ENCODE measurements at places on chromosomes 2 and 18. TPM values are rescaled to one million over a fixed set of nuclear protein-coding genes. Genes with fewer than 3 reads are reported as not detected.

DNA sequence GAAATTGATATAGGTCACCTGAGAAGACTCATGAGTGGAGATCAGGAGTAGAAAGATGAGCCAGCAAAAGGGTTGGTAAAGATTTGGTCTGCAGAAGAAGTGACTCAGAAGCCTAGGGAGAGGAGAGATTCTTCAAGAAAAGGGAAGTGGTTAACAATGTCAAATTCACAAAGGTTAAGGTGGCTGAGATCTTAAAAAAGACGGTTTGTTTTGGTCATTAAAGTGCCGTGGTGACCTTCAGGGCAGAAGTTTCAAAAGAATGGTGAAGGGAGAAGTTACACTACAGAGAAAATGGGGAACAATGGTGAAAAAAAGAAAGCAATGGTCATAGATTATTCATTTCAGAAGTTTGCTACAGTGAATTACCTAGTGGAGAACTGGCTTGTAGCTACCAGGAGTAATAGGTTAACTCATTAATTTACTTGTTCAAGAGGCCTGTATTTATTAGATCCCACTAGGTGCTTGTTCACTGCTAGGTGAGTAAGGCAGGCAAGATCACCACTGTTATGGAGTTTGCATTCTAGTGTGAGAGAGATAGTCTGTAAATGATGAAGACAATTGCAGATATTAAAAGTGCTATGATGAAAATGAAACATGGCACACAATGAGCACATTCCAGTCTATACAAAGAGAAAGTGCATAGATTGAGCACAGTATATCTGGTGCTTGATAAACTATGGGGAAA is 43.0 kb downstream of the FBXO48 start:
- no peak for DNase-seq

DNA sequence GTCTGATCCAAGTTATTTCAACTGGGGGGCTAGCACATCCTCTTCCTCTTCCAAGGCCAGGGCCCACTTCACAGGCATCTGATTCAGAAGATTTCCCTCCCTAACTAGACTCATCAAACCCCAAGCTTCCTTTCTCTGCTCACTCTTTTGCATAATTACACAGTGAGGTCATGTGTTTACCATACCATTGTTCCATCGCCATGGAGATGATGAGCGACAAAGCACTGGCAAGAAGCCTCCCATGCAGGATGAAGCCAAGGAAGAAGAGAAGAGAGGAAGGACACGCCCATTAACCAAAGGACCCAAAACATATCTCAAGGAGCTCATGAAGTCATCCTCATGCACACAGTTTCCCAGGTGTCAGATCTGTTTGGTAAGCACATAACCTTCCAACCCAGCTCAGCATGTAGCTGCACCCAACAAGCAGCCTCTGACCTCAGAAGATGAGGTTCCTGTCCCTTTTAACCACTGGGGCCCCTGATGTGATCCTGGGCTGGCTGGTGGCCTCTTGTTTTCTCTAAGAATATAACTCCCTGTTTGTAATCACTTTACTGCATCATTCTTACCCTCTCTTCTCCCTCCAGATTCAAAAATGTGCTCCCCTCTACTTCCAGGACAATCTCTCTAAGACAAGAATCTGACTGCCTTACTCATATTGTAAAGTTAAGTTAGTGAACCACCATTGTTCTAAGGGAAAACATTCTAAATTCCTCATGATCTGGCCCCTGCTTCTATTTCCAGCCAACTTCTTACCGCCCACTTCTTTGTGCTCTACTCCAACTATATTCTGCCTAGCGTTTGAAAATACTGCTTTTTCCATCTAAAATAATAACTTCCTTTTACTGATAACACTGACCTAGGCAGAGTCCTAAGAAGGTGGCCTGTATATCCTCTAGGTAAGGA is 190.1 kb downstream of the TTC32 start:
- no peak for DNase-seq

- no peak for DNase-seq
Observed at GRCh38 chr2:187058198-187058597, 209.2 kb upstream of the ZSWIM2 start.

- no peak for DNase-seq
Observed at GRCh38 chr2:221133941-221134340, 438.2 kb downstream of the EPHA4 start.

DNA sequence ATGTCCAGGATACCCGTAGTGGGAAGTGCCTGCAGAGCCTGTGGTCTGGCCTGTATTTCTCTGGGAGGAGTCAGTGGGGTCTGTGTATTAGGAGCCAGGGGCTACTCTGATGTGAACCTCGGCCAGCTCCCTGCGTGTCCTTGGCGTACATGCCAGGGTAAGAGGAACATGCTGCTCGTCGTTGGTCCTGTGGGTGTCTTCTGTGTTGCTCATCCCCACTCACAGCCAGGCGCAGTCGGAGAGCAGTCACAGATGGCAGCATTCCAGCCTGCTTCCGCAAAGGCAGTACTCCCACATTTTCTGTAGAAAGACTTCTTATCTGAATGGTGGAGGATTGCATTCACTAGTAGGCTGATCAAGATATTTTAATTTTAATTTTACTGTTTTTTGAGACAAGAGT is 84.9 kb downstream of the DGKD start:
- no peak for DNase-seq

DNA sequence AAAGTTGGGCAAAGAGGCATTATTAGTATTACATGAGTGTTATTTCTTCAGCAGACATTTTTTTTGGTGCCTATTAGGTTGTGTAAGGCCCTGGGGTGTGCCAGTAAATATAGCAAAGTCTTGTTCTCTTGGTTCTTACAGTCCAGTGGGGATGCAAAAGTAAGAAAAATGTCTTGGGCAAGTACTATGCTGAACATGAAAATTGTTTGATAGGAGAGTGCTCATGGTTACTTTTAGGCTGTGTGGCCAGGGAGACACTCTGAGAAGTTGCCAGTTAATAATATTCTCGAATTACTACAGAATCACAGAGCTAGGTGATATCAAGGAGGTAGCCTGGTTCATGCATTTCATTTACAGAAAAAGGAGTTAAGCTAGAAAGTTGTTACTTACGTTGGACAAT is 1.9 kb downstream of the AGFG1 start:
- no peak for DNase-seq

GRCh38 chr2:177597759-177598158 is 205.2 kb downstream of the AGPS start:
- no peak for DNase-seq

DNA sequence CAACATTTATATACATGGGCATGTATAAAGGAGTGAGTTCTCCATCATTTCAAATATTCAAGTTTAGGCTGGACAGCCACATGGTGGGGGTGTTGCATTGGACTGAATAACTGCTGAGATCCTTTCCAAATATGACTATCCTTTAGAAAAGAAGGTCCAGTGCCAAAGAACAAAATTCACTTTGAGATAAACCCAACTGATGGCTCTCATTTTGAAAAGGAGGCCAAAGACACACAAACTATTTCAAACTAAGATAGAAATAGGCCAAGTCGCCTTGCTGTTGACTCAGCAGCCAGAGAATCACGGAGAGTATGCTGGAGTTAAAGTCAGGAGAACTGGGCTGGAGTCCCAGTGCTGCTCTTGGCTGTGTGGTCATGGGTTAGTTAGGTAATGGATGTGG is 204.5 kb upstream of the LRATD1 start:
- no peak for DNase-seq

DNA sequence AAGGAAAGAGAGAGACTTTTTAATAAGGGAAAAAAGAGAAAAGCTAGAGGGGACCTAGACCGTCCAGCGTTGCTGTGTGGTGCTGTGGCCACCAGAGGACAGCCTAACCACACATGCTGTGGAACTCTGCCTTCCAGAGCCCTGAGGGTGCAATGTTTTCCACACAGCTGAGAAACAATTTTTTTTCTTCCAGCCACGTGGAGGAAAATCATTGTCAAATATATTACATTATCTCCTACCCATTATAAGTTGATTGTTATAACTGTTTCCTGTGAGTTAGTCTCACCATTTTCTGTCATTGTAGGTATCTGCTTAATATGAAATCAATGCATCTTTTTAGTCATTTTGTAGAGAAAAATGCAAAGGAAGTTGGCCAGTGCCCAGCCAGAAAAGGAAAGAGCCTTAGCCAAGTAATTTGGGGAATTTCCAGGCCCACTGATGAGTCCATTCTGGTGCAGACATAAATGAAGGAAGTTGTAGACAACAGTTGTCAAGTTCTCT is 5.9 kb upstream of the MRPL19 start:
- peak; percentile 52 for DNase-seq

DNA sequence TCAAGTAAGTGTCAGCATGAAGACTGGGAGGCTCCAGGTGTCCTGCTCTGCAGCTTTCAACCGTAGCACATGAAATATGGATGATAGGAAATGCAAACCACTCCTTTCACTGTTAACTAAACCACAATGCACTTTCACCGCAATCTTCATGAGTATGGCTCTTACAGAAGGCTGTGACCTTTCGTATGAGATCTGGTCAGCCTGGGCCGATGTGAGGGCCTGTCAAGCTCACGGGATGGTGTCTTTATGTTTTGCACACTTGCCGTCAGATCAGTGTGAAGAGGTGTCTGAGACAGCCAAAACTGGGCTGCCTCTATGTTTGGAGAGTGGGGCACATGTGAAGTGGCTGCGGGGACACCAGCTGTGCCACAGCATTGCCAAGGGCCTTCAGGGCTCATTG is 62.8 kb upstream of the AFF3 start:
- DNase-seq: no peak

DNA sequence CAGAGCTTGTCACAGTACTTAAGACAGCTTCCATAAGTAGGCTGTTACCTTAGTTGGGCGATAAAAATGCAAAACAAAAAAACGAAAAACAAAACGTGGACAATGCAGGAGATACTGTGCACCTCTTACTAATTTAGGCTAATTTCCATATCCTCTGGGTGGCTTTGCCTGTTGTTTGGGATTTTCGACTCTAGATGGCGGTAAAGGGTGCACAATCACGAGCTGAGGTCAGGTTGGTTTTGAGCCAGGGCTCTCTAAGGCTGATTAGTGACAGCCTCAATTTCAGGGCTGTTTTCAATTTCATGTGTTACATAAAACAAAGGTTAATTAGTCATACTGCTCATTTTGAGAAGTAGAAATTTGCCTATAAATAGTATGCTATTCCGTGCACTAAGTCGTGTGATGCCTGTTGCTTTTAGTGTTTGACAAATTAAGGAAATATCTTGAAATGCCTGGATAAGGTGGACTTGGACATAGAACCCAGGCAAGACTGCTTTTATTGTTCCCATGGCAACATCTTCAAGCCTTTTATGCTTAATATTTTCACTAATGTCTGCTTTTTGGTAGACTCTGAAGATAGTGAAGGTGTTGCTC is 493.1 kb downstream of the SOCS6 start:
- peak; percentile 9 for DNase-seq

DNA sequence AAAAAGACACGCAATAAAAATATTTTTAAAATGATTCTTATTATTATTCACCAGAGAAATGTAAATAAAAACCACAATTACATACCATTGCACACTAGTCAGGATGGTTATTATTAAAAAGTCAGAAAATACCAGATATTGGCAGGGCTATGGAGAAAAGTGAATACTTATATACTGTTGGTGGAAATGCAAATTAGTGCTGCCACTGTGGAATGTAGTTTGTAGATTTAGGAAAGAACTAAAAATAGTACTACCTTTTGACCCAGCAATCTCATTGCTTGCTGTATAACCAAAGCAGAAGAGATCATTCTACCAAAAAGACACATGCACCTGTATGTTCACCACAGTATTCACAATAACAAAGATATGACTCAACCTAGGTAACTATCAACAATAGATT is 1237.3 kb upstream of the FAM98A start:
- DNase-seq: no peak

DNA sequence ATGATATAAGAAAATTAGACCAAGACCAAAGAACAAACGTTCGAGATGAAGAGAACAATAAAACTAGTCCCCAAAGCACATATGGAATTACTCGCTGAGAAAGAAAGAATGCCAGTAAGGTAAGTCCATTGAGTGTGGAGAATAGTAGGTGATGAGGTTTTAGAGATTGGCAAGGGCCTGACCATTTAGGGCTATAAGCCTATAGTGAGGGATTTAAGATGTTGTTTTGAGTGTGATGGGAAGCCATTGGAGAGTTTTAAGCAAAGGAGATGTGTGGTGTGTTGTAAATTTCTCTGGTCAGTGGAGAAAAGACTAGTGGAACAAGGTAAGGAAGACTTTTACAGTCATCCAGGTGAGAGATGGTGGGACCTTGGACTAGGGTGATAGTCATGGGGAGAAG is 151.1 kb downstream of the MCFD2 start:
- DNase-seq: no peak

DNA sequence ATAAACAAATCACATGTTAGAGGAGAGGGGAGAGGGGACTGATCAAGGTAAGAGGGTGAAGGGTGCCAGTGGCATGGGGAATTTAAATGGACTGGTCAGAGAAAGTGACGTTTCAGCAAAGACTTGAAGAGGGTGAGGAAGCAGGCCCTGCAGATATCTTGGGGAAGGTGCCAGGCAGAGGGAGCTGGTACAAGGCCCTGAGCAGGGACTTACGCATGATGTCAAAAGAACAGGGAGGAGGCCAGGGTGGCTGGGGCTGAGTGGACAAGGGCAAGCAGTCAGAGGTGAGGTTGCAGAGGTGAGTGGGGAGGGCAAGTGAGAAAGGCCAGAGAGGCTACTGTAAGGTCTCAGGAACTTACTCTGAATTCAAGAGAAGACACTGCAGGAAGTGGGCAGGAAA is 53.3 kb upstream of the RMP24 start:
- DNase-seq: no peak

DNA sequence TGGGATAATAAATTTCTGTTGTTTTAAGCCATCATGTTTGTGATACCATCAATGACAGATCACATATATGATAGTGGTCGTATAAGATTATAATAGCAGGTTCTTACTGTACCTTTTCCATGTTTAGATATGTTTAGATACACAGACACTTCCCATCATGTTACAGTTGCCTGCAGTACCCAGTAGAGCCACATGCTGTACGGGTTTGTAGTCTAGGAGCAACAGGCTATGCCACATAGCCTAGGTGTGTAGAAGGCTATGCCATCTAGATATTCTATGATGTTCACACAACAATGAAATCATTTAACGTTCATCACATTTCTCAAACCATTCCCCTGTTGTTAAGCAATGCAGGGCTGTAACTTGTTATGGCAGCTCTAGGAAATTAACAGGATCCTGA is 132.9 kb upstream of the SH3BP4 start:
- DNase-seq: no peak

- no peak for DNase-seq
Observed at GRCh38 chr2:108329771-108330170, 41.1 kb downstream of the SULT1C2 start.

- no peak for DNase-seq
Observed at GRCh38 chr2:154740361-154740760, 41.9 kb downstream of the KCNJ3 start.

GRCh38 chr18:23668731-23669130 is 6.0 kb upstream of the ANKRD29 start:
- no peak for DNase-seq

DNA sequence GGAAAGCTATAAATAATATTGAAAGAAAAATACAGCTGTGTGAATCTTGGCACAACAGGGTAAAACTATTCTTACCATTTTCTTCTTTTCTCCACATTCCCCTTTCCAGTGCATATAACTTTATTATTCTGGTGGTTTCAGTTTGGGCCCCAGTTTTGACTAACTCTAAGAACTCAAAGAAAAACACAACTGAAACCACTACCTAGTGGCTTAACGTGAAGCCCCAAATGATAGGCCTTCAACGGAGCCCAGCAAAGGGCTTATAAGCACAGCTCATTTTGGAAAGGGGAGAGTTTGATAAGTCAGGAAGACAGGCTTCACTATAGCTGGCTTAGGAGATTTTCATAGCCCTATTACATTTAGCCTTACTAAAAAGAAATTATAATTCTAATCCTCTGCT is 62.4 kb downstream of the PPP1R1C start:
- DNase-seq: no peak

ASIC4 gene
- 0.29 TPM for polyA plus RNA-seq

UGT1A8 gene
- polyA plus RNA-seq: not detected

FAM124B gene
- polyA plus RNA-seq: 2.3 TPM

SRD5A2 gene
- polyA plus RNA-seq: 0.06 TPM

RAD51AP2 gene
- 0.17 TPM for polyA plus RNA-seq
